SK-MEL-5 (cell line): ENCODE measurements at places on chromosomes 6 and 20. TPM values are rescaled to one million over a fixed set of nuclear protein-coding genes. Genes with fewer than 3 reads are reported as not detected.
A peak's percentile ranks its signal among the peaks of the same experiment; 100 is the strongest.

GRCh38 chr6:41236276-41236675, 8.1 kb downstream of the TREML4 start:
- no peak for DNase-seq

GRCh38 chr6:90478278-90478677, 108.6 kb downstream of the MAP3K7 start:
- peak; percentile 30 for DNase-seq

- DNase-seq = no peak
Observed at GRCh38 chr6:168216751-168217191, 102.8 kb downstream of the DACT2 start.

DNA sequence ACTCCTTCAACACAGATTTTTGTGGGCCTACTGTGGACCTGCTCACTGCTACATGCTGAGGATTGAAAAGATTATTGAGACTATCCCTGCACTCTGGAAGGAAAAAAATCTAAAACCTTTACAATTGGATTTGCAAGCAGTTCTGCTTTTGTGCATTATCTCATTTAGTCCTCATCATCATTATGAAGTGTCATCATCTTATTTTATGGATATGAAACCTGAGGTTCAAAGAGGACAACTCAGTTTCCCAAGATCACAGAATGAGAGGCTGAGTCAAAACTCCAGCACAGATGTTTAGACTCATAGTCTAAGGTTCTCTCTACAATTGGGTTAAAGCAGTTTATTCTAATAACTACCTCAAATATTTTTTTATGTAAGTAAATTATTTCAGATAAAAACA, 160.2 kb upstream of the MARCKS start:
- DNase-seq = no peak

- DNase-seq = no peak
Observed at GRCh38 chr6:68233623-68234022, 401.5 kb upstream of the ADGRB3 start.

The ENPP1 gene
- 13.3 and 14.3 TPM in 2 replicates for total RNA-seq

The CYP24A1 gene
- not detected in 2 replicates for total RNA-seq

The TMEM63B gene
- 23.6 and 27.6 TPM in 2 replicates for total RNA-seq

The METTL24 gene
- total RNA-seq = not detected in 2 replicates
